ENCODE measurements at places on chromosomes 3 and 15.

DNA sequence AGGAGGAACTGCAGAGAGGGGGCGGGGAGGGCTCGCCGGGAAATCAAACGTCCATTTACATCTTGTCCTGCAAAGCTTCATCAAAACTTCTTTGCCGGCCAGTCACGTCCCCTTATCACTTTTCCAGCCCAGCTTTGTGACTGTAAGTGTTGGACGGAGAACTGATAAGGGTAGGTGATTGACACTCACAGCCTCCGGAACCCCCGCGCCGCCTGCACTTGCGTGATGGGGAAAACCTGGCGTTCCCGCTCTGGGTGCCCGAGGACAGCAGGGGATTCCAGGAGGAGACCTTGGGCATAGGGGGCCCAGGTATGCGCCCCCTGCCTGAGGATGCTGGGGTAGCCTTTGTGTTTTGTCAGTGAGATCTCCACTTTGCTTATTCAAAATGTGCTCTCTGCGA lies 72.8 kb upstream of the ANKRD34C start:
- DNase-seq: no peak

GRCh38 chr3:196127308-196128040 lies 45.6 kb upstream of the TFRC start:
- no peak for DNase-seq

DNA sequence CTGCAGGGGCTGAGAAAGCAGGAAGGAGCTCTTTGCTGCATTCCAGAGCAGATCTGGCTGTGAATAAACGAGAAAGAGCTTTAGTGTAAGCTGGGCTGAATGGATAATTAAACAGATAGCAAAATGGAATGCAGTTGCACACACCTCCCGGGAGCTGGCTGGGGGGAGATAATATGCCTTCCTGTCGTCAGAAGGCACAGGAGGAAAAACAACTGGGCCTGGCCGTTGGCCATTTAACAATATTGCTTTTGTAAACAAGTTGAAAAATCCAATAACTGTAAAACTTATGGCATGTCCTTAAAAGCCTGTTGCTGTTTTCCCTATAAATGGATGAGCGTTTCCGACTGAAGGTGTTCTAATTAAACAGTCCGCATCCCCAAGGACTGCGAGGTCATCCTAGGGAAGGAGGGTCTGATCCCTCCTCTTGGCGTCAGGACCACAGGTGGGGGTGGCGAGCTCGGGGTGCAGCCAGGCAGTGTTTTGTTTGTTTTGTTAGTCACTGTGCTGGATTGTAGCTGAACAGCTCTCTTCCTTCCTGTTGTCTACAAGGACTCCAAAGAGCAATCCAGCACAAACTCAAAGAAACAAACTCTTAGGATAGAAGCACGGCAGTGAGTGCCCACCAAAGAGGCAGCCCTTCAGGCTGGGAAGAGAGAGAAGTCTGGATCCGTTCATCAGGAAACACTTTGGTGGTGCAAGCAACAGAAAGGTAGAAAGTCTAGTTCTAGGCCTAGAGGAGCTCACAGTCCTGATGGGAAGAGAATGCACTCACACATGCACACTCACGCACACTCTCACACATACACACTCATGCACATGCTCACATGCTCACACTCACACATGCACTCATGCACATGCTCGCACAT lies 133.4 kb upstream of the SMAD3 start:
- DNase-seq: no peak

- no peak for DNase-seq
Observed at GRCh38 chr15:99435877-99436541, 129.8 kb upstream of the MEF2A start.

- no peak for DNase-seq
Observed at GRCh38 chr3:178044320-178044719, 491.9 kb upstream of the KCNMB2 start.

DNA sequence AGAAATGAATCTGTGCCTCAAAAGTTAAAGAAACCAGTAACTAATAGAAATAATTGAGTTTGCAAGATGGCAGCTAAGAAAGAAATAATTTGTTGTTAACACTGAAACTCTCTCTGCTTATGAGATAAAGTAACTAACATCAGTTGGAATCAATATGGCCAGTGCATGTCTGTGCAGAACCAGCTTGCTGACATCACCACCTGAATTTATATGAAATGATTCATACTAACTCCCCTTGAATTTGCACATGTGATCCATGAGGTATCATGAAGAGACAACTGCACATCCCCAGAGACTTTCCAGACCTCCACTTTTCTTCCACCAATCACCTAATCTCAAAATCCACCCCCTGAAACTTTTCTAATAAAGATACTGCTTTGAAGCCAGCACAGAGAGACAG lies 10.3 kb upstream of the SLC25A38 start:
- no peak for DNase-seq

DNA sequence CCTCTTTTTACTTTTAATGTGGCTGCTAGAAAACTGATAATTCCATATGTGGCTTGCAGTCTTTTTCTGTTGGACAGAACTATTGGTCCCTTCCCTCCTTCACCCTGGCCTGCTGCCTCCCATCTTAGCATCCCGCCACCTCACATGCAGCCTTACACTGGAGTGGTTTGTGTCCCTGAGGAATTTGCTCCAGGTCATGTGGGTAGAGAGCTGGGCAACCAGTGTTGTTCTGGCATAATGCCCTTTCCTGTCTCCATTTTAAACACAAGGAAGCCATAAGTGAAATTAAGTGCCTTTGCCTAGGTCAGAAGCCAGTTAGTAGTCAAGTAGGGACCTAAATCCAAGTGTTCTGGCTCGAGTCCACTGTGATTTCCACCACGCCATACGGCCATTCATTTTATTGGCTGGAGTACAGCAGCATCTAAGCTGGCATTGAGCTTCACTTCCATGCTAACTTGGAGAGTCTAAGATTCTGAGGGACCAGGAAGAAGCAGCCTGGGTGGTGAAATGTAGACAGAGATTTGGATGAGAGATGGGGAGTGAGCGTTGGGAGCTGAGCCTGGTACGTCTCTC lies 46.0 kb upstream of the PLXNA1 start:
- no peak for DNase-seq

GRCh38 chr3:122786066-122786465 lies 7.6 kb downstream of the HSPBAP1 start:
- no peak for DNase-seq

GRCh38 chr15:47412136-47412535 lies 305.2 kb upstream of the SEMA6D start:
- DNase-seq: no peak

DNA sequence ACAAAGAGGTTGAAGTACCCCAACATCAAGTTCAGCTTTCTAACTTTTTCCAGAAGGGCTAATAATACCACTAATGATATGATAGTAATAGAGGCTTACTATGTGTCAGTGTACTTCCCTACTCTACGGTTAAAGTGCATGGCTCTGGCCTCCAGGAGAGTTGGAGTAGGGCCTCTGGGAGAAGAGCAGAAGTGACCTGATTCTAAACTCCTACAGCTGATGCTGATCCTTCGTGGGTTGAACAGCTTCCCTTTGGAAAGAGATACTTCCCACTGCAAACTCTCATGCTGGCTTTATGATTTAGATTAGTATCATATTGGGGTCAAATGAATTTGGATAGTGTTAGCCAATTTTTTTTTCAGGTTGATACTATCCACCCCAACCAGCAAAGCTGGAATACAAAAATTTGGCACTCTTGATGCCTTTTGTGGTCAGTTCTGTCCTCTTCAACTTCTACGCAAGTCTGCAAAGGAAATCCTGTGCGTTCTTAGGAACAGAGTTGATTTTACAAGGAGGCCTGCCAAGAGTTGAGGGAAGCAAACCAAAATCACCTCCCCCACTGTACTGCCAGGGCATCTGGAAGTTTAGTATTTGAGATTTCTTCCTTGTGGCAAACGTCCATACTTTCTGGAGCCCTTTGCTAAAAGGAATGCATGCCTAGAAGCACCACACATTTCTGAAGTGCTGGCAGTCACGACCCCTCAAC lies 17.8 kb downstream of the TMEM212 start:
- no peak for DNase-seq

DNA sequence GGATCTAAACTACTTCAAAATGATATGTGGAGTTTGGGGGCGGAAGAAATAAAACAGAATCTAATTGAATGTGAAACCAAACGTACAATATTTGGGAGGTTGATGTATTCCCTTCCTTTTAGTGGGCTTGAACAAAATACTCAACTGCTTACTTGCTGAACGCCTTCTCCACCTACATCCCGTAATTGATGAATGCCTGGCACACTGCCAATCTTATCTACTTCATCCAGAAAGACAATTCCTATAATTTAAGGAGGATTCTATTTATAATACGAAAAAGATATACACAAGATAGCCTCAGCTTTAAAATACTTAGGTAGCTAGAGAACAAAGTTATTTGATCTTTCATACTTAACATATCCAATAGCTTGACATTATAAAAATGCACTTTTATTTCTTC lies 23.1 kb upstream of the PDCD7 start:
- no peak for DNase-seq

- DNase-seq: no peak
Observed at GRCh38 chr3:195774917-195775316, 36.8 kb downstream of the MUC4 start.

GRCh38 chr15:82849556-82850512 lies 40.4 kb downstream of the WHAMM start:
- no peak for DNase-seq

DNA sequence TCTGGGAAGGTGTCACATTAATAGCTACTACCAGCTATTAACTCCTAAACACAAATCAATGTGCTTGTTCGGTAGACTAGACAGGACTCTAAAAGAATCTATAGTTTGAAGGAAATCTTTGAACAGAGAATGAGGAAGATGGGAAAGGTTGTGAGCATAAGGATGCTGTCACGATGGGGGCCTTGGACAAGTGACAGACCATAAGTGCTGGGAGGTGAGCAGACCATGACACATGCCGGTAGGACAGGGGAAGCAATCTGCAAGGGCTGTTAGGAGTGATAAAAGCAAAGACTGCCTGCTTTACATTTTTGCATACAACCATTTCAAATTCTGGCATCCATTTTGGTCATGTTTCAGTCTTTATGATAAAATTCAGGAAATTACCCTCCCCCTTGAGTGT lies 645.8 kb downstream of the ROBO2 start:
- DNase-seq: no peak

GRCh38 chr15:71198846-71199245 lies 83.6 kb downstream of the THSD4 start:
- no peak for DNase-seq

GRCh38 chr15:32861761-32862160 lies 144.0 kb downstream of the GREM1 start:
- no peak for DNase-seq

GRCh38 chr15:37098468-37099318 lies 1.7 kb downstream of the MEIS2 start:
- no peak for DNase-seq

DNA sequence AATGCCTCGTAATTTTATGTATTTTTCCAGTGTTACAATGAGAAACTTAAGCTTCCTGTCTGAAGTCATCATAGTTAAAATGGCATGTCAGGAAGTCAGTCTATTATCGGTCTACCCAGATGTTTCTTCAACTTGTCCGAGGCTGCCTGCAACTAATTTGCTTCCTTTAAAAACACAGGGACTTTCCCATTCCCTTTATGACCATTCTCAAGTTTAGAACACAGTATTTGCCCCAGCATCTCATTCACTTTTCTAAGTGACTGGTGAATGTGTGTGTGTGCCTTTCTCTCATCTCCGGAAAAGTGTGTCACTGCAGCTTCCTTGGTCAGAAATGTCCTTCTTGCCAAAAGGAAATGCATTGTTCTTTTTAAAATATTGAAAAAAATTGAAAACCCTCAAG lies 466.6 kb downstream of the RAP2B start:
- DNase-seq: no peak

DNA sequence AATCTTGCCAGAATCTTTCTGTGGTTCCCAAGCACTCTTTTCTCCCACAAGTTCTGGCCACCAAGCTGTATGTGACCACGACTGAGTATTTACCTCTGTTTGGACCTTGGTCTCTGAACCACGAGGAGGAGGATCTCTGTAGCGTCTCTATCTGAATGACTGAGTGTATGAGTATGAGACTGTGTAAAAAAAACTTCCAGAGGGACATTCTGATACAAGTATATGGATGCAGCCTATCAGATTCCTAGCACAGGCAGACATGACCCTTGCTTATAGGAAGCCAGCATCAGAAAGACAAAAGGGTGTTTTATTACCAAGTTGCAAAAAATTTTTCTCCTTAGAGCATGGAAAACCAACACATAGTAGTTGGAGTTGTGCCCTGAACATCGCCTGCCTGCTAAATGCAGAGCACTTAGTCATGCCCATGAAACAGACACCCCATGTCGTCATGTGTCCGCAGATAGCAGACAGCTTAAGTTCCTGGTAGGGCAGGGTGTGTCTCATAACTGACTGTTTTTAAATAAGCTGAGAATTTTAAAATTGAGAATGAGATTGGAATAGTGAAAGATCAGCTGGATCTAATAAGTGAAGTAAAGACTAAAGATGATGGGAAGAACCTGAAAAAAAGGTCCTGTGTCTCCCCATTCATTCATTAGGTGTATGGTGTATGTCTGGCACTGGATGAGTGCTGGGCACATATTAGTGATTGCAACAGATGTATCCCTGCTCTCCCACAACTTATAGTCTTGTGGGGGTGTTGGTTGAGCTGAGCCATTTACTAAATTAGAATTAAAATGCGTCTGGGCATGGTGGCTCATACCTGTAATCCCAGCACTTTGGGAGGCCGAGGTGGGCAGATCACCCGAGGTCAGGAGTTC lies 30.9 kb downstream of the DAG1 start:
- DNase-seq: no peak

DNA sequence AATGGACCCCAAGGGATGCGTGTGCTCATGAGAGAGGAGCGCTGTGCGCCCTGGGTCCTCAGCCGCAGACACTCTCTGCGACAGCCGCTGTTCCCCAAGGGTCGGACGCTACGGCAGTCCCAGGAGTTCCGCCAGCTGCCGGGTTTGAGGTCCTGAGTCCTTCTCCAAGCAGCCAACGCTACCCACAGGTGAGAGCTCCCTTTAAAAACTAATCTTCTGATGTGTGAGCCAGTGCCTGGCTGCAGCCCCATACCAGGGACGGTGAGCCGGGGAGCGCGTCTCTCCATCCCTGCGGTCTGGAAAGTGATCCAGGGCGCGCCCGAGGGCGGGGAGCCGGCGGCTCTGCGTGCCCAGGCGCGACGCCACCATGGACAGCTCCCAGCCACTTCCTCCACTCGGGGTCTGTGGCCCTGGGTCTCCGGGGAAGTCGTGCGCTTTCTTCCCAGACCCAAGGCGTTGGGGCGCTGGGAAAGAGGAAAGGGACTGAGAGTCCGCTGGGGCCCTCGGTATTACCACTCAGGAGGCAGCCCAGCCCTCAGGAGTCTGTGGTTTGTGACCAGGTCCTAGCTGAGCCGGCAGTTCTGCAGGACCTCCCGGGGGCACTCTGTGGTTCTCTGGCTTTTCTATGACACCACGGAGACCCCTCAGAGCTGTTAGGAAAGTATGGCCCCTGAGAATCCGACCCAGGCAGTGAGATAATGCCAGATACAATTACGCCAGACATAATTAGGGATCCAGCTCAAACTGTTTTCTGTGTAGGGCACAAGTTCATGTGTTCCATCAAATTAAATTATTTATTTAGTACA lies 1.4 kb downstream of the CEMIP start:
- DNase-seq: no peak

GRCh38 chr15:65101411-65101890 lies 13.5 kb downstream of the UBAP1L start:
- no peak for DNase-seq

- DNase-seq: no peak
Observed at GRCh38 chr3:21392526-21392925, 358.5 kb downstream of the ZNF385D start.

All from stimulated activated CD8-positive, alpha-beta memory T cell treated with anti-CD3 and anti-CD28 coated beads, Interleukin-7, amount 100 ng/mL, for 1 hour (primary cell).